Stimulated activated CD8-positive, alpha-beta memory T cell treated with anti-CD3 and anti-CD28 coated beads, Interleukin-4, amount 100 ng/mL, for 1 hour (primary cell): ENCODE measurements at places on chromosomes 4 and X.

GRCh38 chr4:63817196-63817865 lies 591.9 kb downstream of the TECRL start:
- DNase-seq: no peak

DNA sequence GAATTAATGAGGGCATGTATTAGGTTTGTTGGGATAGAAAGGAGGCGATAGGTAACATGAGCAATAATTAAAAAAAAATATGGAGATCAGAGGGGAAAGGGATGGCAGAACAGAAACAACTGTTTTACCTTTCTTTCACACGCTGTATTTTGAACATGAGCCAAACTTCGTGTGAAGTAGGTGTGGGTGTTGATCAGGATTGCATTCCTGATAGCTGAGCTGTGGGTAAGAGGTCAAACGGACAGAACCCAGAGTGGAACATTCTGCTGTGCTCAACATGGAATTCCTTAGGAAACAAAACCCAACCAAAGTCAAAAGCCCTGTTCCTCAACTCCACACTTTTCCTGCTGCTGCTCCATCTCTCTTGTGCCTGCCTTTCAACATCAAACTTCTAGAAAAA lies 162.5 kb upstream of the CASK start:
- DNase-seq: no peak

GRCh38 chrX:155959018-155959587 lies 38.4 kb upstream of the IL9R start:
- DNase-seq: no peak

GRCh38 chr4:182741054-182741453 lies 176.1 kb downstream of the DCTD start:
- DNase-seq: no peak

- no peak for DNase-seq
Observed at GRCh38 chr4:113878668-113879067, 100.8 kb downstream of the ARSJ start.

DNA sequence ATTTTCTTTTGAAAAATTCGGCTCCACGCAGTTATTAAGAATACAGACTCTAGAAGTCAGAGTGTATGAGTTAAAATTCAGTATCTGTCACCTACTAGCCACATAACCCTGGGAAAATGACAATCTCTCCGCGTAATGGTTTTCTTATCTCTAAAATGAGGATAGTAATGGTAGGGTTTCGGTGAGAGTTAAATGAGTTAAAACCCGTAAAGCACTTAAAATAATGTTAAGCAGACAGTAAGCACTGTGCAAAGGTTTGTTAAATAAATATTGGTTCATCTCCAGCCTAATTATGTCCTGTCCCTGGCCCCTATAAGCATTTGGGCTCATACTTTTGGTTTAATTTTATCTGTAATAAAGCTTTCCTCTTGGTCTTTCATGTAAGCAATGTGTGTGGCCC lies 350.8 kb upstream of the GRIA3 start:
- DNase-seq: no peak

- DNase-seq: no peak
Observed at GRCh38 chrX:135923353-135923752, 29.8 kb downstream of the SAGE1 start.

DNA sequence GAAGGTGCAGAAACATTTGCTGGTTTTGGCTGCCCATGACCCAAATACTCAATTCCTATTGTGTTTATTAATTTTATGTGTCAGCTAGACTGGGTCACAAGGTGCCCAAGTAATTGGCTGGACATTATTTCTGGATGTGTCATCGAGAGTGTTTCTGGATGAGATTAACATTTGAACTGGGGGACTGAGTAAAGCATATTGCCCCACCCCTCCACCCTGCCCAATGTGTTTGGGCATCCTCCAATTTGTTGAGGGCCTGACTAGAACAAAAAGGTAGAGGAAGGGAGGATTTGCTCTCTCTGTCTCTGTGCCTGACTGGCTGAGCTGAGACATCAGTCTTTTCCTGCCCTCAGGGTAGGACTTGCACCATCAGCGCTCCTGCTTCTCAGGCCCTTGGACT lies 29.7 kb upstream of the LCORL start:
- no peak for DNase-seq

GRCh38 chr4:16508968-16509367 lies 282.7 kb upstream of the TAPT1 start:
- DNase-seq: no peak
